ENCODE measurements at places on chromosomes 16 and 17.

DNA sequence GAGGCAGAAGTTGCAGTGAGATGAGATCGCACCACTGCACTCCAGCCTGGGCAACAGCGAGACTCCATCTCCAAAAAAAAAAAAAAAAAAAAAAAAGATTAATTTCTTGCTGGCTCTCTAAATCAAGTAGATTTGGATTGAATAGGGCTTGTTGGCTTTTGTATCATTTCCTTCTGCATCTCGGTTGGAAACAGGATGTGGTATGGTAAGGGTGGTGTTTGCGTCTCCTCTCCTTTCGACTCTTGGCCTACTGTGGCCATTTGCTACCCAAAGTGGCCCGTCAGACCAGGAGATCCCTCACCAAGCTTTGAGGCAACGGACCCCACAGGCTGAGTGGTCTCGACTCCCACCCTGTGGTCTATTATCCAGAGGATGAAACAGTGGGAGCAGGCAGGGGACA is 168.0 kb upstream of the IRX3 start:
- DNase-seq, result no peak
- H3K4me1 ChIP-seq, result peaks cover 11% of the 10 kb centered on the region
- H3K27ac ChIP-seq, result no peak overlapping the region
- H3K4me3 ChIP-seq, result no peak overlapping the region
- peaks cover 6% of the 10 kb centered on the region for H3K27me3 ChIP-seq

GRCh38 chr17:8368193-8368592 is 8.3 kb downstream of the KRABD2 start:
- DNase-seq, result no peak
- H3K4me1 ChIP-seq, result no peaks in the 10 kb centered on the region
- H3K27me3 ChIP-seq, result no peaks in the 10 kb centered on the region
- no peak overlapping the region for H3K27ac ChIP-seq

GRCh38 chr17:30906101-30906911 is at the start of gene TEFM:
TSS of gene TEFM (minus strand) at chr17:30906238. CDS start at chr17:30906198, 40 bp downstream.
- peak within 1 kb of the TSS; percentile 93 for H3K4me3 ChIP-seq
- H3K4me1 ChIP-seq, result peaks cover 19% of the 10 kb centered on the region
- no peaks in the 10 kb centered on the region for H3K27me3 ChIP-seq
- H3K36me3 ChIP-seq, result peaks cover 4% of the 10 kb centered on the region
- peak; percentile 93 for DNase-seq

DNA sequence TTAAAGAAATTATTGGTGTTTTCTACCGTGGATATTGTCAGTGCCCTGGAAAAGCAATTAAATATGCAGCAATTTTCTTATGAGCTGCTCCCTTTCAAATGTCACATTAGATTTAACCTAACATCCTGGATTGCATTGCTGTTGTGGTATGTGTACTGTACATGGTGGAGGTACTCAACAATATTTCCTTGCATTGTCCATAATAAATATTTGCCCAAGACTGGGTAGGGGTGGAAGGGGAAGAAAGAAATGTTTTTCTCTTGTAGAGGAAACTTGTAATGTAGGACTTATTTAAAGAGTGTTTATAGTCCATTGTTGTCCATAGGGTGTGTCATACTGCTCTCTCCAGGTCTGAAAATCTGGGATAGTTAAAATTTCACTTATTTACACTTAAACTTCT is 346.2 kb upstream of the TBX2 start:
- no peaks in the 10 kb centered on the region for H3K36me3 ChIP-seq
- no peaks in the 10 kb centered on the region for H3K27me3 ChIP-seq
- peaks cover 28% of the 10 kb centered on the region for H3K4me1 ChIP-seq
- H3K27ac ChIP-seq, result peak overlapping the region; percentile 53

GRCh38 chr17:80545499-80545826 is 825 bp downstream of the RPTOR start:
- no peaks in the 10 kb centered on the region for H3K36me3 ChIP-seq
- DNase-seq, result no peak
- peak overlapping the region; percentile 96 for H3K27ac ChIP-seq
- H3K4me3 ChIP-seq, result peak overlapping the region; percentile 97
